ENCODE measurements at places on chromosomes 12 and 14.

GRCh38 chr12:80565271-80565670 lies 121.2 kb downstream of the PTPRQ start:
- DNase-seq: no peak

GRCh38 chr12:55034218-55034617 lies 14.4 kb downstream of the NEUROD4 start:
- no peak for DNase-seq

DNA sequence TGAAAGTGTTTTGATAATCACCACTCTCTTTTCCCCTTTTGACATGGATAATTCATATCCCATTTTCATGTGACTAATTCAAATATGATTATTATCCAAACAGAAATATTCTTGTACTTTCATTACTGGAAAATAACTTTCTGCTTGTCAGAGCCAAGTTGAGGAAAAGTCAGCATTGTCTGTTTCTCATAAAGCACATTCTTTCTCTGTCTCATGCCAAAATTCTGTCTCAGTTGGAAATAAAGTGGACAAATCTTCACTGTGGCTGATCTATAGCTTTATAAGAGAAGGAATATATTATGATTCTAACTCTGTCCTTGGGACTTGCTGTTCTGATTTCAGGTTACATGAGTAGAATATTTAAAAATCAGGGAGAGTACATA lies 22.7 kb upstream of the PRICKLE1 start:
- DNase-seq: no peak

DNA sequence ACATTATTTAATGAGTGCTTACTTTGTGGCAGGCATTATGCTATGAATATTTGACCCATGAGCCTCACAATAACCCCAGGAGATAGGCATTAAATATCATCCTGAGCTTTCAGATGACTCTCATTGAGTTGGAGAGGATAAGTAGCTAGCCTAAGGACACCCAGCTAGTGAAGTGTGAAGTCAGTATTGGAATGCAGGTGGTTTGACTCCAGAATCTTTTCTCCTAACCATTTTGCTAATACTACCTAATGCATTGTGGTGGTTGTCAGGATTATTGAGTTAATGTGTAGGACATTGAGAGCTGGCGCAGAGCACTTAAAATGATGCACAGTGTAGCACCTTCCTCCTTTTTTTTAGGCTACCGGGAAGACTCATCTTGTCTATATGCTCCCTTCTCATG lies 3.8 kb upstream of the CDKL1 start:
- no peak for DNase-seq

DNA sequence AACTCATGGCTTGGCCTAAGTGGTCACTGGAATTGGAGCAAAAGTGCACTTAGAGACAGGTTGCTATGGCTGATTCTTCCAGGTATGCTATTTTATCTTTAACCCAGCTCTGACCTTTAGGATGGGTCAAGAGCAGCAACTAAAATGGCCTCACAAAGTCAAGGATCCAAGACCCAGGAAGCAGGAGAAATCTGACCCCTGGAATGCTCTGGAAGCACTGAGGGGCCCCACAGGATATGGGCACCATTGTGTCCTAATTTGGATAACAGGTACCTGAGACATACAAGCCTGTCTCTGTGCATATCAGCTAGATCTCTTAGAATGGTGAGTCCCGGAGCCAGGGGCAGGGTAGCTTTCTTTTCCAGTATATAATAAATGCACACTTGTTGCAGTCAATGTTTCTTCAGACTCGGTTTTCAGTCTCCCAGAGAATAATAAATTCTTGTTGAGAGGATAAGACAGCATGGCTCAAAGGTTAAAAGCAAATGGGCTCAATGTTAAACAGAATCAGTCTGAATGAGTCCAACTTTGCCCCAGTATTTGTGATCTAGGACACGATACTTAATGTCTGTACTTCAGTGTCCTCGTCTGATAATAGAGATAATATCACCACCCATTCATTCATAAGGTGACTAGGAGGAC lies 29.3 kb upstream of the TMCC3 start:
- no peak for DNase-seq

- no peak for DNase-seq
Measured at GRCh38 chr14:102748806-102749205, 28.4 kb upstream of the TRAF3 start.

GRCh38 chr12:47954467-47955045 lies 8.8 kb upstream of the TMEM106C start:
- no peak for DNase-seq

GRCh38 chr14:90553921-90554336 lies 157.1 kb downstream of the CALM1 start:
- no peak for DNase-seq

DNA sequence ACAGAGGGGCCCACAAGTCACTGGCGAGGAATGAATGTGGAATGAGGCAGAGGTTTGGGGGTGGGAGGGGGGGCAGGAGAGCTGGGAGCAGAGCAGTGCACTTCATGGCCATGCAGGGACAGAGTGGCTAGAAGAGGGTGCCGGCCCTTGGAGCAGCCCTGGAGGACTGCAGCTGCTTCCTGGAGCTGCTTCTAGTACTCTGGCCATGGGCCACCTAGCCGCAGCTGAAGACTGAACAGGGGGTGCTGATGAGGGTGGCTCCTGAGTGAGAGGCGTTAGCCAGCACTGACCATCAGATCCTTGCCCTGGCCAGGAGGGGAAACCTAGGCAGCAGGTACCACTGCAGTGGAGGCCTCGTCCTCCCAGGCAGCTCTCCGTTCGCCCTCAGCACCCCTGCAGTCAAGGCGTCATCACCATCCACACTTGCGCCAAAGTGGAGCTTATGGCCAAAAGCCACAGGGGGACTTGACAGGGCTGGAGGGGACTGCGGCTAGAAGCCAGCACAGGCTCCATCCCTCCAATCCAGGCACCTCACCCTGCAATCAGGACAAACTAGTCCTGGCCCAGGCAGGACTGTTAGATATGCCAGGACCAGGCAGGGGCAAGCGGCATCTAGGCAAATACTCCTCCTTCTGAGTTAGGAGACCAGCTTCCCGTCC lies 16.4 kb downstream of the OTUB2 start:
- DNase-seq: no peak

DNA sequence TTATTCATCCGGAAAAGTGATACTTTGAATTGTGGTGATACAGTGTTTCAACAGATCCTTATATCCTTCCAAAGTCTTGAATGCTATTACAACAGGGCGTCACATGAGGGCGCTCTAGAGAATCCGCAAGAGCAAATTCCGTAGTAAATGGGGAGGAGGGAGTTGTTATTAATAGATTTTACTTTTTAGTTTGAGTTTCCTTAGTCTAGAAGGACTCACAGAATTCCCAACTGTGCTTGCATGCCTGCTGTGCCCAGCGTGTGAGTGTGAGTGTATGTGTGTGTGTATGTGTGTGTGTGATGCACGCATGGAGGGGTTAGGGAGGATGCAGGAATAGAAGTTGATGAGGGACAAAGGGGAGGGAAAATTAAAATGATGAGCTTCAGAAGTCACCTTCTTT lies 375.3 kb downstream of the C12orf75 start:
- DNase-seq: no peak

GRCh38 chr14:92759679-92760523 lies 11.5 kb upstream of the LGMN start:
- DNase-seq: no peak

- no peak for DNase-seq
Measured at GRCh38 chr14:78164226-78164853, 5.8 kb upstream of the NRXN3 start.
